ENCODE measurements at places on chromosomes 3 and 15. TPM values are rescaled to one million over a fixed set of nuclear protein-coding genes. Genes with fewer than 3 reads are reported as not detected.

The EPHA3 gene
- total RNA-seq: 4.2 TPM

The FETUB gene
- not detected for total RNA-seq

The GOLGA6L9 gene
- 19.1 TPM for total RNA-seq

DNA sequence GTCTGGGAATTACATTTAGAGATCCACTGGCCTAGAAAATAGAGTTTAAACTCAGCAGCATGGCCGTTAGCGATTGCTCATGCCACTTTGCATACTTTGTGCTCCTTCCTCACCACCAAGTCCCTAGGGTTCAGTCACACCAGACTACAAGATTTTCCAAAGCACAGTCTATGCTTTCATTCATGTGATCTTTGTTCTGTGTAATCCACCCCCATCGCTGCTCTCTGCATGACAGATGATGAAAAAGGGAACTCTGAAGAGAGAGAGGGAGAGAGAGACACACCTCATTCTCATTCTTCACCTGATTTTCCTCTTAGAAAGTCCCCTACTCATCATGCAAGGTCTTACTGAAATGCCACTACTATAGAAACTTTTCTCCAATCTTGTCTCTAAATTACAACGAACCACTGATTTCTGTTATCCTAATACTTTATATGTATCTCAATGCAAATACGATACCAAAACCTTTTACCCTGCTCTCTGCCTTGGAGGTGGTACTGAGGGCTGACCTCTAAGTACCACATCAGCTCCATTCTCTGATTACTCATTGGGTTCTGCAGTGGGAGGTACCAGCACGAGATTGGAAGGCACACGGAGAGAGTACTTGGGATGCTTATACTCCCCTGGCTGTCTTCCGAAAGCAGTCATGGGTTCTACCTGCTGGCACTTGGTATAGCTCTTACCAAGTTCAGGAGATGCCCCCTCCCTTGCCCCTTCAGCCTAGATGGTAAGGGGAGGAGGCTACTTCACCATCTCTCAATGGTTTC is 1.1 kb upstream of the PARP15 start:
- no peak overlapping the region for H3K27ac ChIP-seq
- peaks cover 10% of the 10 kb centered on the region for H3K36me3 ChIP-seq
- H3K4me3 ChIP-seq: no peak overlapping the region
- H3K27me3 ChIP-seq: peaks cover 13% of the 10 kb centered on the region
- DNase-seq: no peak

DNA sequence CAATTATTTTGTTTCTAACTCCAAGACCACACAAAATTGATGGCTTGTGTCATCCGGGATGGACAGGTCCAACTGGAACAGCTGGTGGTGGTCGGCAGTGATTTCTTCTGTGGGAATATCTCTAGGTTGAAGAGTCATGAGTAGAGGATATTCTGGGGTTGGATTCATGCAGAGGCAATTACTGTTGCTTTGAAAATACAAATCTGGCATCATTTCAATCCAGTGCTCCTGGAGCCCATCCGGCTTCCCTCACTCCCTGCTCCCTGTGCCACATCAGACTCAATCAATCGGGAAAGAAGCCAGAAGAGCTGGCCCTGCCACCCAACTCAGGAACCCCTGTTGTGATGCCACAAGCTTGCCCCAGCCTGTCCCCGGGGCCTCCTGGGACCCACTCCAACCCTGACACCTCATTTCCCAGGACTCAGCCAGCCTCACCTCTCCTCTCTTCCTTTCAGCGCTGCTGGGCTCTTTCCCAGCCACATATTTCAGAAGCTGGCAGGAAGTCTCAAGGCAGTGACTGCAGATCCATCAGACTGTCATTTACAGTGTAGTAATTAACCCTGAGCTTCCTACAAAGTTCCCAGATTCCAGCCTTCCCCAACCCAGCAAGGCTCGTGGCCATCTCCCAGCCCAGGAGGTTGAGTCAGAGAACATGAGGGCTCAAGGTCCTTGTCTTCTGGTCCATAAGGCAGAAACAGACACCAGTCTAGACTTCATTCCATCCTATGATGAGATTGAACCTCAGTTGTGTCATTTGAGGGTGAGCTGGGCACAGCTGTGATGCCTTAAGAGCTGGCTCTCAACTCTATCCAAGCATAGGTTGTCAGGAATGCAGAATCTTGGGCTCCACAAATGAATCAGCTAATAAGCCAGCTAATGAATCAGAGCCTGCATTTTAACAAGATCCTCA is 114.0 kb downstream of the FAM174B start:
- H3K4me1 ChIP-seq: no peaks in the 10 kb centered on the region
- no peak overlapping the region for H3K27ac ChIP-seq
- no peaks in the 10 kb centered on the region for H3K36me3 ChIP-seq
- no peak for DNase-seq
- H3K27me3 ChIP-seq: peaks cover 25% of the 10 kb centered on the region

DNA sequence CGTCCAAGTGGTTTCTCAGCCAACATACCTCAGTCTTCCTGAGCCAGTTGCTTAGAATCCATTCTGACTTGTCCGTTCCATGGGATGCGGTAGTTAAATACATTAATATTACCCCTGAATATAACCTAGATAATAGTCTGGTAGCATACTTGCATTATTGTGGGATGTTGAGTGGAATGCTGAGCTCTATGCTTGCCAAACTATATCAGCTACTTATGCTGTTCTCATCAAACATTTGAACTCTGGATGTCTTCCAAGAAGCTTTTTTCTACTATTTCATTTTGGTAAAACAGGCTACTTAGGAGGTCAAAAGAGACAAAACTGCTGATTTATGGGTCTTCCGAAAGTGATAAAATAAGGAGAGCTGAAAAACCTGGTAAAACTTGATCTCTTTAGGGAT is 429.5 kb downstream of the NAALADL2 start:
- H3K27me3 ChIP-seq: no peaks in the 10 kb centered on the region
- H3K27ac ChIP-seq: peak overlapping the region; percentile 17
- H3K36me3 ChIP-seq: no peaks in the 10 kb centered on the region
- no peak for DNase-seq
- H3K4me3 ChIP-seq: no peak overlapping the region

DNA sequence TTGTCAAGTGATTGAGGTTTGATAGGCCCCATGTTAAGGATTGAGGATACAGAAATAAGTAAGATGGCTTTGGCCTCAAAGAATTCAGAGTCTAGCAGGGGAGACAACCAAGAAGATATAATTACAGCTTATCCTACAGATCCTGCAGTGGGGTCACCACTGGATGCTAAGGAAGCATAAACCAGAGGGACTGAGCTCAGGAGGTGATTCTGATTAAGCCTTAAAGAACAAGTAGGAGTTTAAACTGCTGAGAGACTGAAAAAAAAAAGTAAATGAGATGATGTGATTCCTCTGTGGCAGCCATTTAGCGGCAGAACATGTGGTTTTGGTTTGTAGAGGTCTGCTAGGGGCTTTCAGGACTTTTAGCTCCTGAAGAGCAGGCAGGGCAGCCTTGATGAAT is 72.1 kb upstream of the ROPN1 start:
- H3K36me3 ChIP-seq: no peaks in the 10 kb centered on the region
- DNase-seq: no peak
- H3K27ac ChIP-seq: no peak overlapping the region
- H3K4me3 ChIP-seq: no peak overlapping the region
- H3K4me1 ChIP-seq: no peaks in the 10 kb centered on the region
- H3K27me3 ChIP-seq: no peaks in the 10 kb centered on the region

GRCh38 chr15:33524274-33524673 is 213.5 kb downstream of the RYR3 start:
- DNase-seq: no peak
- H3K4me1 ChIP-seq: peaks cover 8% of the 10 kb centered on the region
- no peak overlapping the region for H3K4me3 ChIP-seq
- H3K36me3 ChIP-seq: no peaks in the 10 kb centered on the region
- no peak overlapping the region for H3K27ac ChIP-seq

- no peak for DNase-seq
- no peak overlapping the region for H3K4me3 ChIP-seq
- H3K27ac ChIP-seq: no peak overlapping the region
- H3K27me3 ChIP-seq: no peaks in the 10 kb centered on the region
- peaks cover 6% of the 10 kb centered on the region for H3K4me1 ChIP-seq
- peaks cover 7% of the 10 kb centered on the region for H3K36me3 ChIP-seq
Observed at GRCh38 chr3:195170496-195170895, 100.5 kb downstream of the XXYLT1 start.

GRCh38 chr3:196108075-196108743 is 26.3 kb upstream of the TFRC start:
- DNase-seq: no peak
- no peaks in the 10 kb centered on the region for H3K27me3 ChIP-seq
- H3K4me1 ChIP-seq: no peaks in the 10 kb centered on the region
- no peaks in the 10 kb centered on the region for H3K36me3 ChIP-seq
- H3K4me3 ChIP-seq: no peak overlapping the region
- H3K27ac ChIP-seq: no peak overlapping the region

DNA sequence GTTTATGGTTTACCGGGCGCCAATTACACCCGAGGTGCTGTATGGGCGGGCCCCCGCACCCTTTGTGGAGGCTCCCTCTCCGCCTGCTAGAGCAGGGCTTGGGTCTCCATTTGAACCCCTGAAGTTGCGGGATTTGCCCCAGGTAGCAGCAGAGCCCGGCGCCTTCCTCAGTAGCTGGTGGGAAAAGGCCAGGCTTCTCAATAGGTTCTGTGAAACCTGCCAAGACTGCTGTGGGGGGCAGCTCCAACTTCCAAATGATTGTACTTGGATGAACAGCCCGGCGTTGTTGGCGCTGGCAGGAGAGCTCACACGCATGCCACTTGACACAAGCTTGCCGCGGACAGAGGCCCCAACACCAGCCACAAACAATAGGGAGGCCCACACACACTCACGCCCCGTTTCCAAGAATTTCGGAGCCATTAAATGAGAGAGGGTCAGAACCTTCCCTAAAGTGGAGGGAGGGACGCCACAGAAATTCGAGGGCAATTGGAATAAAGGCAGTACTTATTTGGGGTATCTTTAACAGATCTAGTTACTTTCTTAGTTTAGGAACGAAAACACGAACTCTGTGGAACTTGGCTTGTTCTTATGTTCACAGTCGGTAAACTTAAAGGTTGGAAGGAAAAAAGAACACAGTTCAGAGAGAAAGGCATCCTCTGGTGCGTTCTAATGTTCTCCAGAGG is 1.4 kb downstream of the EPHB3 start:
- H3K27me3 ChIP-seq: peaks cover 19% of the 10 kb centered on the region
- peak overlapping the region; percentile 89 for H3K4me3 ChIP-seq
- H3K27ac ChIP-seq: peak overlapping the region; percentile 97
- DNase-seq: peak; percentile 53
- H3K4me1 ChIP-seq: peaks cover 56% of the 10 kb centered on the region

DNA sequence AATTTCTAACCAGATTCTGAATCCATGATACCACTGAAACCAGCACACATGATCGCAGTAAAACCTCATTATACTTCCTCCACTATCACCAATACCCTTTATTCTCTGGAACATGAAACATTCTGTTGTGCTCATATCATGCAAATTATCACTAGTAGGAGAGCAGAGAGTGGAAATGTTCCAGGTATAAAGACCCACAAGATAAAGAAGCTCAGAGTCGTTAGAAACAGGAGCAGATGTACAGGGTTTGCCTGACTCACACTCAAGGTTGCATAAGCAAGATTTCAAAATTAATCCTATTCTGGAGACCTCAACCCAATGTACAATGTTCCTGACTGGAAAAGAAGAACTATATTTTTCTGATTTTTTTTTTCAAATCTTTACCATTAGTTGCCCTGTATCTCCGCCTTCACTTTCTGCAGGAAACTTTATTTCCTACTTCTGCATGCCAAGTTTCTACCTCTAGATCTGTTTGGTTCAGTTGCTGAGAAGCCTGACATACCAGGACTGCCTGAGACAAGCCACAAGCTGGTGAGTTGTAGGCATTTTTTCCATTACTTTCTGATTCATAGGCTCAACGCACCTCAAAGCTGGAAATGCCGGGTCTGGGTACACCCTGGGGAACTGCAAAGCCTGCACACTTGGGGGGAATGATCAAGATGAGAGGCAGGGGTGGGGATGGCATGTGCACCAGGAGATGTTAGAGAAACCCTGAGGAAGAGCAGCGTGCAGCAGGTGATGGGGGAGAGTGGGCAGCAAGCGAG is at the start of gene CCR2:
TSS of gene CCR2 (plus strand) at position 465 of the 764 bp plus-strand sequence. CDS start 3,417 bp downstream, outside the sequence.
- no peak for DNase-seq
- no peak within 1 kb of the TSS for H3K4me3 ChIP-seq
- no peak within 1 kb of the TSS for H3K27ac ChIP-seq
- no peaks in the 10 kb centered on the region for H3K36me3 ChIP-seq

DNA sequence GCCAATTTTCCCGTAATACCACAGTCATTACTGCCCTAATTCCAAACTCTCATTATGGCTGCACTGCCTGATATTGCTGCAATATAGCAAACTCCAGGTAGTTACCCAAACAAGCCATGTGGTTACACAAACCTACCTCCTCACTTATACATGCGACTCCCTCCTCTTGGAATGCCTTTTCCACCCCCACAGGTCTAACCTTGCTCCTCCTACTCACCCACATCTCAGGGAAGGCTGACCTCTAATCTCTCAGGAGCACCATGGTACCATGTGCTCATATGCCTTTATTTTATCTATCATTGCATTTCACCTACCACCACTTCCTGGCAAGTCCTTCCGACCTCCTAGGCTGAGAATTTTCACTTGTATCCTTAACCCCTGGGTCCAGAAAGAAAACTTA is 2.9 kb downstream of the RBPMS2 start:
- no peak for DNase-seq
- peaks cover 18% of the 10 kb centered on the region for H3K4me1 ChIP-seq
- no peak overlapping the region for H3K27ac ChIP-seq
- no peaks in the 10 kb centered on the region for H3K36me3 ChIP-seq
- H3K4me3 ChIP-seq: no peak overlapping the region
- peaks cover 3% of the 10 kb centered on the region for H3K27me3 ChIP-seq

GRCh38 chr3:57100046-57100695 is 39.7 kb downstream of the SPATA12 start:
- peaks cover 11% of the 10 kb centered on the region for H3K4me1 ChIP-seq
- peak overlapping the region; percentile 61 for H3K27ac ChIP-seq
- no peaks in the 10 kb centered on the region for H3K27me3 ChIP-seq
- no peak overlapping the region for H3K4me3 ChIP-seq

GRCh38 chr3:63909431-63909830 is 2.8 kb downstream of the SCAANT1 start:
- DNase-seq: no peak
- H3K27me3 ChIP-seq: no peaks in the 10 kb centered on the region
- H3K27ac ChIP-seq: no peak overlapping the region
- no peak overlapping the region for H3K4me3 ChIP-seq
- peaks cover 2% of the 10 kb centered on the region for H3K36me3 ChIP-seq

DNA sequence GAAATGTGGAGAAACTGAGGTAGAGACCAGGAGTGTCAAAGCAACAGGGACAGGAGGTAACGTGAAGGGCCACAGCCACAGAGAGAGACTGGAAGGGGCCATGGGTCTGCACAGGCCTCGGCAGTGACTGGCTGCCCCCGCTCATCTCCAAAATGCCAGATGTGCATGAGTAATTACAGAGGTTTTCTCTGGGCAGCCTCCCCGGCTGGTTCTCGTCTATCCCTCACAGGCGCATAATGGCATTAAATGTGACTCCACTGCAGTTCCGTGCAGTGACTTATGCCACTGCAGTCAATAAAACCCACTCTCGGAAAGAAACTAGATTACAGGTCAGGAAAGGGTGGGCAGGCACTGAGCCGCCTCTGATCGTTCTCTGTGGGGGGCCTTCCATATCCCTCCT is 74.7 kb downstream of the WDR76 start:
- no peak overlapping the region for H3K4me3 ChIP-seq
- H3K4me1 ChIP-seq: peaks cover 5% of the 10 kb centered on the region

All from mesothelial cell of epicardium (in vitro differentiated cells).